ENCODE measurements at places on chromosomes 6 and 20.

GRCh38 chr6:327538-328116, 35.3 kb downstream of the DUSP22 start:
- H3K4me3 ChIP-seq, result no peak overlapping the region
- no peaks in the 10 kb centered on the region for H3K27me3 ChIP-seq
- H3K36me3 ChIP-seq, result no peaks in the 10 kb centered on the region
- H3K4me1 ChIP-seq, result peaks cover 24% of the 10 kb centered on the region

DNA sequence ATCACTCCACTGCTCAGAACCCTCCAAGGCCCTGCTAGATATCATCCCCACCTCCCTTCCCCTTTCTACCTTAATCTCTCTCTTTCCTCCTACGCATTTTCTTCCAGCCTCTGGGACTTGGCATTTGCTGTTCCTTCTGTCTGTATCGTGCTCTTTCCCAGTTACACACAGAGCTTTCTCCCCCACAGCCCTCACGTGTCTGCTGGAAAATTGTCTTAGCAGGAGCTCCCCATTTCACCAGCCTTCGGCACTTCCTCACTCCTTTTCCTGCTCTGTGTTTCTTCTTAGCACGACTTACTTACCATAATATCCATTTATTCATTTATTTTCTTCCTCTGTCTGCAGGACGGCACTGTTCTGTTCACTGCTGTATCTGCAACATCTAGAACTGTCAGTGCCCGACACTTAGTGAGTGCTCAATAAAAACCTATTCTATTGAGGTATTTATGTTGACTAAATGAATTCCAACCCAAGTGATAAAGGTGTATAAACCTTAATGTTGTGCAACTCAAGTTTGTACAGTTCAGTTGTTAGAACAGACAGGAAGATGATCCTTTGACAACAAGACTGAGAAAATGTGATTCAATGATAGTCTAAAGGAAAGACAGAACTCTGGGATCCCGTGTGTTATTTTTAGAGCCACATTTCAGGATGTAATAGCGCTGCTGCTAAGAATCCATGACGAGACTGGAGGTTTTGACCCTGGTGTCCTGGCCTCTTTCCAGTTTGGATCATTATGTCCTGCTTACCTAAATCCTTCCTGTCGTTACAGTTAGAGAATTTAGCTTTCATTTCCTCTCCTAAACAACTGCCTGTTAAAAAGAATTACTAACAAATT, 170.1 kb upstream of the LAMP5 start:
- H3K27ac ChIP-seq, result peak overlapping the region; percentile 11
- peaks cover 23% of the 10 kb centered on the region for H3K4me1 ChIP-seq
- H3K36me3 ChIP-seq, result no peaks in the 10 kb centered on the region
- no peak overlapping the region for H3K4me3 ChIP-seq
- DNase-seq, result peak; percentile 70
- no peaks in the 10 kb centered on the region for H3K27me3 ChIP-seq

- H3K4me3 ChIP-seq, result peak within 1 kb of the TSS; percentile 63
- peak; percentile 83 for DNase-seq
- no peaks in the 10 kb centered on the region for H3K27me3 ChIP-seq
- no peaks in the 10 kb centered on the region for H3K36me3 ChIP-seq
Measured at GRCh38 chr6:35496841-35497570, at the start of gene TEAD3. Gene TEAD3 (minus strand): TSS chr6:35497079.

GRCh38 chr6:132341646-132342045, 59.6 kb downstream of the MOXD1 start:
- no peak overlapping the region for H3K4me3 ChIP-seq
- DNase-seq, result no peak
- H3K27me3 ChIP-seq, result no peaks in the 10 kb centered on the region
- H3K36me3 ChIP-seq, result no peaks in the 10 kb centered on the region
- no peaks in the 10 kb centered on the region for H3K4me1 ChIP-seq
- H3K27ac ChIP-seq, result no peak overlapping the region

GRCh38 chr6:119390247-119390793, 40.8 kb upstream of the MAN1A1 start:
- H3K27me3 ChIP-seq, result no peaks in the 10 kb centered on the region
- DNase-seq, result no peak
- no peaks in the 10 kb centered on the region for H3K36me3 ChIP-seq
- no peak overlapping the region for H3K27ac ChIP-seq
- no peaks in the 10 kb centered on the region for H3K4me1 ChIP-seq
- no peak overlapping the region for H3K4me3 ChIP-seq

GRCh38 chr6:490251-491037, 98.9 kb downstream of the IRF4 start:
- H3K27me3 ChIP-seq, result no peaks in the 10 kb centered on the region
- H3K4me1 ChIP-seq, result no peaks in the 10 kb centered on the region
- H3K27ac ChIP-seq, result no peak overlapping the region
- DNase-seq, result no peak
